SIG-M5 (cell line): ENCODE measurements at places on chromosomes 5 and 9.

GRCh38 chr5:72183101-72183520 lies 75.8 kb downstream of the MAP1B start:
- no peak for DNase-seq

DNA sequence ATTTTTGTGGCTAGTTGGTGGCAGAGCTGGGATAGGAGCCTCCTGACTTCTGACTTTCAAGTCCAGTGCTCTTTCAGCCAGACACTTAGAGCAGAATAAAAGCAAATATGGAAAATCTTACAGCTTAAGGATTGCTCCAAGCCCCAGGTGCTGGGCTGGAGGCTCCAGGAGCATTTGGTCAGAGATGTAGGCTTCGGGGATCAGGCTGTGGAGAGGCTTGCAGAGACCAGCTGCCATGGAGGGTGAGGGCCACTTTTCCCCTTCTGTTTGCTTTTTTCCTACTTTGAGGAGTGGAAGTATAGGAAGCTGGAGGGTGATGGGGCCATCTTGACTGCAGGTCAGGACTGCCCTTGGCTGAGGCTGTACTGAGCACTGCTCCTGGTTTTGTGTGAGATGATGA lies 58.9 kb downstream of the RGS3 start:
- no peak for DNase-seq

GRCh38 chr9:34964458-34964857 lies 6.4 kb downstream of the PHF24 start:
- DNase-seq, result no peak

- DNase-seq, result no peak
Measured at GRCh38 chr9:109193974-109194556, 27.0 kb upstream of the FRRS1L start.

- DNase-seq, result no peak
Measured at GRCh38 chr5:80192507-80193241, 63.2 kb downstream of the SERINC5 start.

DNA sequence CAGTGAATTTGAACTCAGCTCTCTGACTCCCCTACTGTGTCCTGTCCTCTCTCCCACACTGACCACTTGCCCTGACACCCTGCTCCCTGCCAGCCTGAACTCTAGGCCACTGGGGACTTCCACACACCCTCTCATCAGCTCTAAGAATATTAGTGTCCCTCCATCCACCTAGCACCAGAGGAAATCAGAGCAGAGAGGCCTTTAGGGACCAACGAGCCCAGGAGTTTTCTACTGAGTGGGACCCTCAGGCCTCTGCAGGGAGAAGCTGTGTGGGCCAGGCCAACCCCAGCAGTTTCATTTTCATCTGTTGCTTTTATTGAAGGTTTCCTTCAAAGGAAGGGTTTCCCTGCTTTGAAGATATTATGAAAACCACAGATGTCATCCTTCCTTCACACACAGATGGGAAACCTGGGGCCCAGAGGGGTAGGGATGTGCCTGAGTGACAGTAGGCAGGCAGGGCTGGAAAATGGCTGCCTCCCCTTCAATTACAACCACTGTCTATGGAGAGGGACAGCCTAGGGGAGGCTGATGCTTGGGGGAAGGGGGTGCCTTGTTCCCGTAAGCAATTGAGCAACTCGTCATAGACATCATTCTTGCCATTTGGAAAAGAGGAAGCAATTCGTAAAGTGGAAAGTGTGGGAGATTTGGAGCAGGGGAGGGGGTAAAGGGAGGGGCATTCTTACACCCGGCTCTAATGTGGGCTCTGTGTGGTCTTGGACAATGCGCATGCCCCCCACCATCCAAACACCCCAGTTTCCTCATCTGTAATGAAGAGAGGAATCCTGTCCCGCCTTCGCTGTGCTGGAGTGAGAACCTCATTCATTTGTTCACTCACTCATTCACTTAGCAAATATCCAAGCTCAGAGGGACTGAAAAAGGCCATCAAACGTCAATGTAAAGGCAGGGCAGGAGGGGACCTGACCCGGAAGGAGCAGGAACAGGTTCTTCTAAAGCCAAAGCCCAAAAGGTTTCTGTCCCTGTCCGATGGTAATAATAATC lies 3.9 kb downstream of the GLIPR2 start:
- DNase-seq, result peak; percentile 15

DNA sequence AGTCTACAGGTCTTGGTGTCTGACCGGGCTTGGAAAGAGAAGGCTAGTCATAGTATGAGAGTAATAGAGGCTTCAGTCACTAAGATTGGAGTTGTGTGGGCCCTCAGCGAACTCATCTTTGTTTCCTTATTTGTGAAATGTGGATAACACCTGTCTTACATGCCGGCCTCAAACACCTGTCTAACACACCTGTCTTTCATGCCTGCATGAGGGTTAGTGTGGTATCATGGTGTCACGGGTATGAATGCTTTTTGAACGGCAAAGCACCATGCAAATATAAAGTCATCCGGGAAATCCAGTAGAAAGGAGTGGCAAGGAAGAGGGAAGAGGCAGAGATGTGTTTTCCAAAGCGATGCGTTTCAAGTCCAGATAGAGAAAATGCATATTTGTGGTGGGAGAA lies 25.5 kb downstream of the GRAMD2B start:
- no peak for DNase-seq

GRCh38 chr5:157930710-157931109 lies 71.8 kb upstream of the CLINT1 start:
- no peak for DNase-seq

DNA sequence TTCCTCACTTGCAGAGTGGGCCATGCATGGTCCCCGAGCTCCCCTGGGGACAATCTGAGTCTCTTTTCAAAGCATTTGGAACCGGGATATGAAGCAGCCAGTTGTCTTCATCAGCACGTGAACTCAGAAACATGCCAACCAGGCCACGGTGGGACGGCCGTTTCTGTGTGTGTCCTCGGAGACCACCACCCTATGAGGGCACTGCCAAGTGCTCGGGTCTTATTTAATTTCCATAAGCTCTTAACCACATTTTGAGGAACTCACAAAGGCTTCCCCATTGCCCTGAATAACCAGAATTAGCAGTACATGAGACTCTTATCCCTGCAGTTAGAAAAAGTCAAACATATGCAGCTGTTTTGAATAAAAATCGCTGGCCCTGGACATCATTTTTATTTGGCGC lies 60.1 kb downstream of the OTULIN start:
- peak; percentile 11 for DNase-seq

DNA sequence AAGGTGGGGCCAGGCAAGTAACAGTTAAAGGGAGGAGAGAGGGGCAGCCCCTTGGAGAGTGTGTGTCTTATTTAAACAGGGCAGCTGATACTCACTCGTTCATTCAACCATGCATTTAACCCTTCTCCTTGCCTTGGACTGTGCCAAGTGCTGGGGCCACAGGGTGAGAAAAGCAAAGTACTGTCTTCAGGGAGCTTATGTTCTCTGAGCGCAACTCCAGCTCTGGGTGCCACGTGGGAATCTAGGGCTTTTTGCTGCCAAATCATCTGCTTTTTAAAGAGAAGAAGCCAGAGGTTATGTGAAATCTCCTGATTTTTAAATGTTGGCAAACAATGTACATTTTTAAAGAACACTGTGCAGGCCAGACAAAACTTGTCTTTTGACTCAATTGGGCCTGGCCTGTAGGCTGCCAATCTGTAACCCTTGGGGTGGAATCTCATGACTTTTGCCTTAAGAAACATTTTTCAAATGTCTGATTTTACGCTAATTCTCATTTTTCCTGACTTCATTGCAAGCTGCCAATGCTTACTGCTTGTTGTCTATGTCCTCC lies 157.8 kb downstream of the NTRK2 start:
- DNase-seq, result no peak

DNA sequence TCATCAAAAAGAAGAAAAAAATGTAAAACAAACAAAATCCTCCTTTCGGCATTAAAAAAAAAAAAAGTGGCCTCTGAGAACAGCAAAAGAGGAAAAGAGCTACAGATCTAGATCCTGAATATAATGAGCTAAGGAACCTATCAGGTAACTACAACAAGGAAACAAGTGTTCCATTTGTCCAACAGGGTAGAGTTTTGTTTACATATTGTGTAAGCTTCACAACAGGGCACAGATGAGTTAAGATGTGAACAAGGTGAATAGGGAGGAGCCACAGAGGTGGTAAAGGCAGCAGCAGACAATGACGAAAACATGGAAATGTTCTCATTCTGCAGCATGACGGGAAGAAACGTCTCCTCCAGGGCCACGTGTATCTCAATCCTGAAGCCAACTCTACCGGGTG lies 14.4 kb downstream of the ELP1 start:
- no peak for DNase-seq

DNA sequence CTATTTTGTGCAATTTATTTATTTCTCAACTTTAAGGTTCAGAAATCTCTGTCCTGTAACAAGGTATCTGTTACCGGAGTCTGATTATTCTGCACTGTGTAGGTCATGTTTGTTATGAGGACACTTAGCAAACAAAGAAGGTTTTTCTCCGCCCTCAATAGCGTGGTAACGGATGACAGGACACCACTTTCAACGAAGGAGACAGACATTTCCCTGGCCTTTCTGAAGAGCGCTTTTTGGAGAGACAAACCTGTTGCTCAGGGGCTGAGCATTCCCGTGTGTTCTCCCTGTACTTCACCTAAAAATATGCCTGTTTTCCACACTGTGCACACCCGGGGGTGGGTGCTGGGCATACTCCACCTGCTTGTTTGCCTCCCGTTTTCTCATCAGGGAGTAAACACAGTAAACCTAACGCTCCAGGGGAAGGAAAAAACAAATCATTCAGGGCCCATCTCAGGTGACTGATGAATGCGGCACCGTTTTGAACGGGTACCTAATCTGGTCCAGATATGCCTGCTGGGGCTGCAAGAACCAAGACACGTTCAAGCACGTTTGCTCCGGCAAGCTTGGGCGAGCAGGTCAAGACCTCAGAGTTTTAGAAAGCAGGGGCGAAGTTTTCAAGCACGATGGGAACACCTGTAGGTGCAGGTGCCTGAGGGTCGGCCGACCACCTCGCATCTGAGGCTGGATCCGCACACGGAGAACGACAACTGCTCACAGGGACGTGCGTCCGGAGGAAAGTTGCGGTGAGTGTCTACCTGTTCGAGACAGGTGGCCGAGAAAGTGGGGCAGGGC lies 859 bp downstream of the RETREG1 start:
- DNase-seq, result no peak

- no peak for DNase-seq
Measured at GRCh38 chr5:79200573-79201183, 35.3 kb upstream of the JMY start.

DNA sequence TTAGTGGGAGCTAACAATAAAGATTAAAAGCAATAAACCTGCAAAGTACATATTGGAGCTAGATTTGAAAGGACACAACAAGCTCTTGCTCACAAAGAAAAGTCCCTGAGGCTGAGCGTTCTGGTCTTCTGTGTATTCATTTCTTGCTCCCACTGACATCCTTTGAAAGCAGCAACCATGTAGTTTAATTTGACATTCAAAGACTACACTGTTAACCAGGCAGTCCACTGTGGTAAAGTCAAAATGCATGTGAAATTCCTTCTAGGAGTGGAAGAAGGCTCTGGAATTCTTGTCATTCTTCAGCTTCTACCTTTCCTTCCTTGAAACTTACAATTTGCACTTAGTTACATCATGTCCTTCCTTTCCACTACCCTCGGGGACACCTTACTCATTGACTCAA lies 480.7 kb downstream of the CSNK1G3 start:
- DNase-seq, result no peak
